ENCODE measurements at places on chromosomes 11 and 22.

DNA sequence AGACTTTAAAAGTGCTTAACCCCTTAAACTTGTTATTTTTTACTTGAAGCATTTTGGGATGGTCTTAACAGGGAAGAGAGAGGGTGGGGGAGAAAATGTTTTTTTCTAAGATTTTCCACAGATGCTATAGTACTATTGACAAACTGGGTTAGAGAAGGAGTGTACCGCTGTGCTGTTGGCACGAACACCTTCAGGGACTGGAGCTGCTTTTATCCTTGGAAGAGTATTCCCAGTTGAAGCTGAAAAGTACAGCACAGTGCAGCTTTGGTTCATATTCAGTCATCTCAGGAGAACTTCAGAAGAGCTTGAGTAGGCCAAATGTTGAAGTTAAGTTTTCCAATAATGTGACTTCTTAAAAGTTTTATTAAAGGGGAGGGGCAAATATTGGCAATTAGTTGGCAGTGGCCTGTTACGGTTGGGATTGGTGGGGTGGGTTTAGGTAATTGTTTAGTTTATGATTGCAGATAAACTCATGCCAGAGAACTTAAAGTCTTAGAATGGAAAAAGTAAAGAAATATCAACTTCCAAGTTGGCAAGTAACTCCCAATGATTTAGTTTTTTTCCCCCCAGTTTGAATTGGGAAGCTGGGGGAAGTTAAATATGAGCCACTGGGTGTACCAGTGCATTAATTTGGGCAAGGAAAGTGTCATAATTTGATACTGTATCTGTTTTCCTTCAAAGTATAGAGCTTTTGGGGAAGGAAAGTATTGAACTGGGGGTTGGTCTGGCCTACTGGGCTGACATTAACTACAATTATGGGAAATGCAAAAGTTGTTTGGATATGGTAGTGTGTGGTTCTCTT, 2.8 kb downstream of the MALAT1 start:
- no peak for DNase-seq

DNA sequence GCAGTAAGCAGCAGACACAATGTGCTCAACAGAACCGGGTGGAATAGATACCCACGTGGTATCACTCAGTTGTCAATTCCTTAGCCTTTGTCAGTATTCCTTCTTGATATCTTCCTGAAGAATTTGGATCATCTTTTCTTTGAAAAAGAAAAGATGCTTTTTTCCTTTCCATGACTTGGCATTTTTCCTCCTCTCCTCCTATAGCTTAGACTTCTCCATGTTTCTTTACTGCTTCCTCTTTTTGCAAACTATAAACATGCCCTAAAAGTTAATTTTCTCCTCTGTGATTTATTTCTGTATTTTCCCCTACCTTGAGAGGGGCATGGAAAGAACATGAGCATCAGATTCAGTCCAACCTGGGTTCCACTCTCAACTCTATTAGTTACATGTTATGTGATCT, 11.7 kb downstream of the CBLIF start:
- DNase-seq: no peak

DNA sequence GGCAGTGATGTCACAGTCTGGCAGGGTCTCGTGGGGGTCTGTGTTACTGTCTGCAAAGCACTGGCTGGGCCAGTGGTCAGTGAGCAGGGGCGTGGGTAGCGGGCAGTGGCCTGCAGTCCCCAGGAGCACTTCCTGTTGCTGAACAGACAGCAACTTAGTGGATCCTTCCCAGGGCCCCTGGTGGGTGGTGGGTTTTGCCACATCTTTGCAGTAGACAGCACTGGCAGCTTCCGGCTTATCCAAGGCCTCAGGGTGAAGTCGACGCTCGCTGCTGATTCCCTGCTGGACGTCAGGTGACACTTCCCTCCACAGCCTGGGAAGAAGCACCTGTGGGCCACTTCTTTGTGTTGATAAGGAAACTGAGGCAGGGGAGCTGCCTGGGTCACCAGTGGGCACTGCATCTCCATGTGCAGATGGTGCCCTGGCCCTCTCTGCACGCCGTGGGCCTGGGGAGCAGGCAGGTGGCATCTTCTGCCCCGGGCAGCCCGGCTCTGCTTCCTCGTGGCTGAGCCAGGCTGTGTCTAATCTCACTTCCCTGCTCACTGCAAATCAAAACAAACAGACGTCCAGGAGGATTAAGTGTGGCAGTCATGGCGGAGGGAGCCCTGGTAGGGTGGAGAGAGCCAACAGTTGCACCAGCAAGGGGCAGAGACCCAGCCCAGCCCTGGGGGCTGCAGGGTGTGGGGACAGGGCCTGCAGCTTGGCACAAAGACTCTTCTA, 79.8 kb downstream of the KCNQ1 start:
- DNase-seq: no peak

DNA sequence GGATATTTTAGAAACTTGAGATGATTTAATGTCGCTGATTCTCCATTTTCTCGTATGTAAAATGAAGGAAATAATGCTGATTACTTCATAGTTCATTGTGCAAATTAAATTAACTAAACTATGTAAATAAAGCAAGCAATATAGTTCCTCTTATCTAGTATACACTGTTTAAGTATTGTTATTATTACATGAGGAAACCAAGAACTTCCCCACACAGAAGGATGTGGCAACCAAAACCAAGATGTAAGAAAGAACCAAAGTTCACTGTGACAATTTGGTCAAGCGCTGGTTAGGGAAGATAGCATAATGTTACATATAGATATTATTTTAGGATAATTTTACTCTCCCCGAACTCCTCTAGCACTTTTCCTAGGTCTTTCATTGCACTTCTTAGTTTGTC, 103.2 kb downstream of the XKR3 start:
- DNase-seq: no peak

DNA sequence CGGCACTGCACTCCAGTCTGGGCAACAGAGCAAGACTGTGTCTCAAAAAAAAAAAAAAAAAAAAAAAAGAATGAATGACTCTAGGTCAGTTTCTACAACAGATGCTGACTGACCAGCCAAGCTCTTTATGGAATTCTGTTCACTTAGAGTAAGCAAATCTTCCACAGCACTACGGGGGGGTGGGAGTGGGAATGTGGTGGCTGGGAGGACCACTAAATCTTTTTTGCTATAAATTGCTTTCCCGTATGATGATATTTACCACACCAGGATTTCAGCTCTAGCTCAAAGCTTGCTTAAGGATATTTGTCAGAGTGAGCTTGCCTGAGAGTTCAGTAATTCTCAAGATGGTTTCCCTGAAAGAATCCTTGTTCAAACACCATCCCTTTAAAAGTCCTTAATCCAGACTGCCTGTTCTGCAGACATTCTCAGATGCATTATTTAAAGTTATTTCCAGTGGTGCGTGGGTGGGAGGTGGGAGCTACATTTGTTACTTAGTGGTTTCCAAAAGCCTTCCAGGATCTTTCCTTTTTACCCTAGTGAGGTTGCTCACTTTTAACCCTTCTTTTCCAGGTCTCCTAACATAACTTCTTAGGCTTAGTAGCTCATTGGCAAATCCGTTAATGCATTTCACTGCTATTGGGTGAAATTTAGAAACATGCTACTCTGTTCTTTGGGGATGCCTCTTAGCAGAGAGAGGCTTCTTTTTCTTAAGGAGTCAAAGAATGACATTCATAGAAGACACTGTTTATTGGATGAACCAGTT, 65.9 kb downstream of the UBASH3B start:
- DNase-seq: no peak

- DNase-seq: no peak
Measured at GRCh38 chr11:73353422-73353821, 22.8 kb upstream of the RELT start.

Measured in omental fat pad (tissue), 4 donors.